ENCODE measurements at places on chromosomes 6 and 20.

DNA sequence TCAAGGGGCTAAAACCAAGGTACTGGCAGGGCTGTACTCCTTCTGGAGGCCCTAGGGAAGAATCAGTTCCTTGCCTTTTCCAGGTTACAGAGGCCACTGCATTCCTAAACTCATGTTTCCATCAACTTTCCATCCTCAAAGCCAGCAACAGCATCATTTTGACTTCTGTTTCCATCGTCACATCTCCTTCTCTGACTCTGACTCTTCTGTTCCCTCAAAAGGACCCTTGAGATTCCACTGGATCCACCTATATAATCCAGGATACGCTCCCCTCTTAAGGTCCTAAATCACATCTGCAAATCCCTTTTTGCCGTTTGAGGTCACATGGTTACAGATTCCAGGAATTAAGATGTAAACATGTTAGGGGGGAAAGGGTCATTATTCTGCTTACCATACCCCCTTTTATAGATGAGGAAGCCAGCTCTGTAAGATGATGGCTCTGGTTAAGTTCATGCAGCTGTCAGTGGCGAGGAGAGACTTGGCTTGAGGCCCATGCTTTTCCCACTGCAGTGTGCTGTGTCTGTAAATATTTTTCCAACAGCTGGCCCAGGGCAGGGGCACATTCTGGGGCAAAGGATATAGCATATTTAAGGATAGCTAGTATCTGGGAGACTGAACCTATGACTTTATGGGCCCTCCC, 114.6 kb downstream of the TNFRSF21 start:
- DNase-seq, result no peak

GRCh38 chr6:81241126-81242041, 511.1 kb downstream of the TENT5A start:
- no peak for DNase-seq

DNA sequence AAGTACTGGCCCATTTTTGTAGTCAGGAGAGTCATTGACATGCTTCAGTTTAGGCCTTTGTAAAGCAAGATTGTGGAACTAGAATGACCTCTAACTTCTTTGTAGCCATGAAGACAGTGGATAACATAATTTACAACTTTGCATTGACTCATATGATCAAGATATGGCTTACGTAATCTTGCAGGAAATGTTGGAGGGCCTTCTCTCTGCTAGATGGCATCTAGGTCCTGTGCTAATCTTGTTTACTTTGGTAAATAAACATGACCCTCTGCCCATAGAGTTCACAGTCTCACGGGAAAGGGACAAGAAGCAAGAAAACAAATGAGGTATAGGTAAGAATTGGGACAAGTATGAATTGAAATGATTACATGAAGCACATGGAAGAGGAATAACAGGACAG, 355.2 kb upstream of the ARID1B start:
- DNase-seq, result no peak

DNA sequence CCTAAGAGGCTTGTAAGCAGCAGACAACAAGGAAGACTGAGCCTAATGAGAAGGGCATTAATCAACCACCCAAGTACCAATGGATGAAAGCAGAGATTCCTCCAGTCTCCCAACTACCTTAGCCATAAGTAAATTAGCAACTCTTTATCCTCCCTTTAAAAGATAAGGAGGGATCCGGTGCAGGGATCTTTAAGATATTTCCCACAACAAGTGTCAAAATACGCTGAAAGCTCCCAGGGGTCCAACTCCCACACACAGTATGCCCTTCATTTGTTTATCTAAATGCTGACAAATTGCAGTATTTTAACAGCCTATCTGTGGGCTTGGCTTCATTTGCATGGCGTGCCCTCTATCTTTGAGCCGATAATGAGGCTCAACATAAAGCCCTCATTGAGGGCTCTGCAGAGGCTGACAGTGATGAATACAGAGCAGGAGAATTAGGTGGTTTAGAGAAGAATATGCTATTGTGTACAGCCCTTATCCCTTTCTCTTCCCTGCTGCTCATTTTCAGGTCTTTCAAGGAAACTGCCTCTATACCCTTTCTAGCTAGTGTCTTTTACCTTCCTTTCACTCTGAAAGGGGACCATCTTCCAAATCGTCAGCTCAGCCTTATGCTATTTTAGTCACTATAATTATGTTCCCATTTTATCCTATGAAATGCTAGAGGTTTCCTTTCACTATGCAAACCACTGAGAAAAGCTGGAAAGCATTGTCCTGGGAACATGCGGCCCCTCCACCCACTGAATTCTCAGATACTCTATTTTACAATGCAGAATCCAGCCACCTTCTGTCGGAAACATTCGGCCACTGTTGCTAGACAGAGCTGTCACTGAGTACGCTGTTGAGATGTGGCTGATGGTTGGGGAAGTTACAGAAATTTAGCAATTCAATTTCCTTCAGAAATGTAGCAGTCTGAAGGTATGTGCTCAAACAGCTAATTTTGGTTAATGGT, 575.2 kb upstream of the JAG1 start:
- no peak for DNase-seq

GRCh38 chr6:170295510-170296422, 4.9 kb upstream of the DLL1 start:
- peak; percentile 38 for DNase-seq

DNA sequence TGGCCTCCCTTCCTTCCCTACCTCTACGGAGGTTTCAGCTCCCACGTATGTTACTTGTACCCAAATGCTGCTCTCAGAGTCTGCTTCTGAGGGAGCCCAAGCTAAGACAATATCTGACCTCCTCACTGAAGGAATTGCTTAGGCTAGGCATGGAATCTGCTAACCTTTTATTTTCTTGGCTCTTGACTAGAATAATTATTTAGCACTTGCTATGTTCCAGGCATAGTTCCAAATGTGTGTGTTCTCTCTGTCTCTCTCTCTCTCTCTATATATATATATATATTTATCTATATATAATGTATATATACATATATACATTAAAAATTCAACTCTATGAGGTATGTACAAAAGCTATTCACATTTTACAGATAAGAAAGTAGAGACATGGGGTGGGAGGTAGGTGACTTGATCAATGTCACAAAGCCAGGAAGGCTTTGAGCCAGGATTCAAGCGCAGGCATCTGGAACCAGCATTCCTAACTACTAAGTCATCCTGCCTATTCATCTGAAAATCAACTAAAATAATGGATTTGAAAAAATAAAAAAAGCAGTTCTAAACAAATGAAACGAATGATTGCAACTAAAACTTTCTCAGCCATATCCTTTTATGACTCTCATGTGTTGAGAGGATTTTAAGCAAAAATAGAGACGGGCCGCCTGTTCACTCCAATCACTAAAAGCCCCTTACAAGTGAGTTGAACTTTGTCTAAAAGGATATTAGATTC, 189.7 kb upstream of the JAG1 start:
- peak; percentile 66 for DNase-seq

GRCh38 chr6:11204794-11205366, 27.6 kb downstream of the NEDD9 start:
- DNase-seq, result no peak

DNA sequence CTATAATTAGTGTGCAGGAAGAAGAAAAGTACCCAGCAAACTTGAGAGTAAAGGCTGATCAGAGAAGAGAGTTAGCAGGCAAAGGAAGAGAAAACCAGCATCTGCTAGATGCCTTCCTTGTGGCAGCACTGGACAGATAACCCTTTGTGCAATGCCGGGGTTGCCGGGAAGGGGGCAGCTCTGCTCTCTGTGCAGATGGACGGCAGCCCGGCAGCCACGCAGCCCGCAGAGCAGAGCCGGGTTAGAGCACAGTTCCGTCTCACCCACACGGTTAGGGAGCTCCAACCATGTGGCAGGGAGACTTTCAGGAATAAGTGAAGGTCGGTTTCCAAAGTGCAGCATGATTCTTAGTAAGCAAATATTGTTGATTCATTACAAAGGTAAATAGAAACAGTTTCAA, 80.0 kb upstream of the RPS6KA2 start:
- peak; percentile 51 for DNase-seq

- DNase-seq, result no peak
Observed at GRCh38 chr20:62772103-62772611, 24.1 kb upstream of the MRGBP start.

GRCh38 chr6:18707714-18708439, 320.7 kb downstream of the RNF144B start:
- peak; percentile 0 for DNase-seq

DNA sequence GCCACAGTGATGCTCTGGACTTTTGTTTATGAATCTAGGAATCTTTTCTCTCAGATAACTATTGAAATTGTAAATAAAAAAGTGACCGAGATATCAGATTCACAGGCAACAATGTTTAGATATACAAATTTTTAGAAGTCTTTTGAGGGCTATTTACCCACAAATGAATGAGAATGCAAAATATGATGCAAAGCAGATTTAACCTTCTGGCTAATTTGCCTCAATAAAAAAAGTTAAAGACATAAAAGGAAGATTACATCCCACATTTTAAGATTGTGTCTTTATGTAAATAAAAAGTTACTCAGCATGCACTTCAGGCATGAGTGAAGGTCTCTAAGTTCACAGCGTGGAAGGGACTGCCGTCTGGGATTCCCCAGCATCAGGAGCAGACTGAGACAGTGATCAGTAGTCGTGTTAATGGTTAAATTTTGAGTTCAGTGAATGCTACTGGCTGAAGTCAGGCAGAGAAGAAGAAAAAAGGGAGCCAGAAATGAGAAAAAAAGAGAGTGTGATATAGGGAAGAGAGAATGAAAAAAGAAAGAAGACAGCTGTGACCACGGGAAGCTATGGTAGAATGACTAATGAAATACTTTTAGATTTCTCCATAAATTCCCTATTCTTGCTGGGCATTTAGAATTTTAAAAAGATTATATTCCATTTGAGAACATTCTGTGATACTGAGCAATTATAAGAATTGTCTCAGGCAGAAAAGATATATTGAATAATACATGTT, 93.6 kb downstream of the MYB start:
- DNase-seq, result no peak

DNA sequence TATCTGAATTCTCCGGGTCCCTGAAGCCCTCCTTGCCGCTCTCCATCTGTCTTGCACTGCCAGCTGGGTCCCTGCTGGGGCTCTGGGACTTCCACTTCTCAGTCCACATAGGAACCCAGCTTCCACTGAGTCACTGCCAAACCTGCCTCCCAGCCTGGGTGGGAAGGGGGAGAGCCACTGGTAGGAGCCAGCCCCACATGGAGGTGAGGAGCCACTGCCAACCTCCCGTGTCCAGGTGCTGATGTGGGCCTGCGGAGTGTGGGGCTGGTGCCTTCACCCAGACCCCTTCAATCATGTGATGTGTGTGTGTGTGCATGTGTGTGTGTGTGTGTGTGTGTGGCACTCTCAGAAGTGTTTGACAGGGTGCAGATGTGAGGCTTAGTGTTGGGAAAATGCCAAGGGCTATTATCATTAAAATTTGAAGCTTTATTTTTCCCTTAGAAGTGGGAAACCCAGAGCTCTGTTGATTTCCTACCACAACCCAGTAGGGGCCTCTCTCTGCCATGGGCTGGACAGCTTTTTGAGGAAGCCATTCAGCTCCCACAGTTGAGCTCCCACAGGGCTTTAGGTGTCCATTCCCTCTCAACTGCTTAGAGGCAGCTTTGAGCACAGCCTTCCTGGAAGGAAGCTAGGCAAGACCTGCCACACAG, 9.3 kb upstream of the SGK2 start:
- DNase-seq, result no peak

DNA sequence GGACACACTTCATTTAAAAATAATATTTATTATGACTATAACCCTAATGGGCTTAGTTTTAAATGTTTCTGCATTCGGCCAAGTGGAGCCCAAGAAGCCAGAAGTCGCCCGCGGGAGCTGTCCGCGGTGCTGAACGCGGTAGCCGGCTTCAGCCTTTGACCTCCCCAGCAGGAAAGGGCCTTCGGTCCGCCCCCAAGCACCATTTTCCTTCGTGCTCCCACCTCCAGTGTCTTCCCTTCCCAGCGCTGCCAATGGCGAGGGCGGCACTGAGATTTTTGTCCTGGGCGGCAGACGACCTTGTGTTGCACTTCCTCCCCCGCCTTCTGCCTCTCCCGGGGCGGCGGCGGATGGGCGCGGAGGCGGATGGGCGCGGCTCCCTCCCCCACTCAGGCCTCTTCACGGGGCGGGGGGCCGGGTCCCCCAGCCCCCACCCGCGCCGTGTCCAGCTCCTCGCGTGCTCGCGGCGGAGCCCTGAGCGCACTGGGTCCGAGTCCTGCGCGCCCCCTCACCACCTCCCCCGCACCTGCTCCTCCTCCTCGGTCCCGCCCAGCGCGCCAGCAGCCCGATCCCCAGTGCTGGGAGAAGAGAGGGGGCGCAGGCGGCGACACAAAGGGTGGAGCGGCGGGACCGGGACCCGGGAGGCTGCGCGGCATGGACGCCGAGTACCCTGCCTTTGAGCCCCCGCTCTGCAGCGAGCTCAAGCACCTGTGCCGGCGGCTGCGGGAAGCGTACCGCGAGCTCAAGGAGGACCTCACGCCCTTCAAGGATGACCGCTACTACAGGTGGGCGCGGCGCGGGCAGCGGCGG, 23.6 kb upstream of the TMEM181 start:
- DNase-seq, result peak; percentile 79

- DNase-seq, result no peak
Observed at GRCh38 chr6:62272114-62272513, 13.9 kb downstream of the KHDRBS2 start.

DNA sequence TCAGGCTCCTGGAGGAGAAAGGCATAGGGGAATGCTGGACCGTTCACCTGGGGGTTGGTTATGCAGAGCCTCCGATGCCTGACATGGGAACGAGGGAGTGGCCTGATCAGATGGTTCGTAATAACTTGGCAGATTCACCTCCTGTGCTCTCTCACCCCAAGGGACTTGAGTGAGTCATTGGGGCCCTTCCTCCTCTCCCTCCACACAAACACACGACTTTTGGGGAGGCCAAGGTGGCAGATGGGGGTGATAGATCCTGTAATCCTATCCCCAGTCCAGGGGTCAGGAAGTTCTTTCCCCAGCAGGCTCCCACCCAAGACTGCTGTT, 45.6 kb upstream of the ARFGEF2 start:
- DNase-seq, result peak; percentile 42

- DNase-seq, result no peak
Observed at GRCh38 chr6:44122801-44123200, 4.5 kb downstream of the MRPL14 start.

DNA sequence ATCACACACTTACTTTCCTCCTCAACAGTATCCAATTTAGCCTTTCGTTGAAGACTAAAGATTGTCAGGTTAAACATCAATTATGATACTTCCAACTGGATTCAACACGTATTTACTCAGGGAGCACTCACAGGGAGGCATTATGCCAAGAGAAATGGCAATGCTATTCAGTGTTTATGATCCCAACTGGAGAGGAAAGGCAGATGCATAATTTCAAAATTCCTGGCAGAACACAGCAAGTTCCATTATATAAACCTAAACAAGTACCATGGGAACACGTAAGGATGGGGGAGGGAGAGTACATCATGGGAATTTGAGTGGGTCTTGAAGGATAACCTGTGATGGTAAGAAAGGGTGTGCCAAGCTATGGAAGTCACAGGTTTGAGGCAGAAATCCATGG, 112.7 kb downstream of the ISM1 start:
- DNase-seq, result no peak

DNA sequence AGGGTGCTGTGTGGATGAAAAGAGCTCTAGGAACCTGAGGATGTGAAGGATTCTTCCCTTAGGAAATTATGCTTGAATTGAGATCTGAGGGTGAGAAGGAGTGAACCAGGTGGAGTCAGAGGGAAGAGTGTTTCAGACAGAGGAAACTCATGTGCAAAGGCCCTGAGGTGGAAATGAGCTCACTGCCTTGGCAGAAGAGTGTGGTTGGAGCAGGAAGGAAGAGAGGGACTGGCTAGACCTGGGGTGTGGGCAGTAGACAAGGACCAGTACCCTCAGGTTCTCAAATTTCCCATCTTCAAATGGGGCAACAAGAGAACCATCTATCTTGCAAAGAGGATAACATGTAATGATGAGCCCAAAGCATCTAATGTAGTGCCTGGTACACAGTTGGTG, 24.0 kb upstream of the GTSF1L start:
- DNase-seq, result no peak
